Muscle of leg (tissue), 16 donors: ENCODE measurements at places on chromosomes 11 and 22.

GRCh38 chr22:20438678-20439492, 1.3 kb upstream of the SCARF2 start:
- DNase-seq: no peak

GRCh38 chr11:74592063-74592440, 330 bp upstream of the POLD3 start:
- no peak for DNase-seq

GRCh38 chr11:92692826-92693546, 276.5 kb upstream of the MTNR1B start:
- DNase-seq: no peak

- peak; percentile 27 for DNase-seq
Measured at GRCh38 chr22:36385491-36386350, 2.0 kb downstream of the MYH9 start.

GRCh38 chr22:24134090-24134846, 47.0 kb upstream of the SUSD2 start:
- peak; percentile 79 for DNase-seq

DNA sequence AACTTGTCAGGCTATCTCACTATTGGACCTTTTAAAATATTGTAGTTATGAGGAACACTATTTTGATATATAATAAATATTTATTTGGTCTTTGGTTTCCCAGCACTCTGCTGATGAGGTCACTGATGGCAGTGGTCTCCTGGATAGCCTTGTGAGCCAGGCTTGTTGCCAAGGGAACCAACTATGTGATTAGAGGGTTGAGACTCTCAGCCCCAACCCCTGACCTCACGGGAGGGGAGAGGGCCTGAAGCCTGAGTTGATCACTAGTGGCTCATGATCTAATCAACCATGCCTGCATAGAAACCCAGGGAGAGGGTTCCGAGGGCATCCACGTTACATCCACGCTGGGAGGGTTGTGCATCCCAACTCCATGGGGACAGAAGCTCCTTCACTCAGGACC, 10.8 kb downstream of the PANX1 start:
- DNase-seq: no peak

DNA sequence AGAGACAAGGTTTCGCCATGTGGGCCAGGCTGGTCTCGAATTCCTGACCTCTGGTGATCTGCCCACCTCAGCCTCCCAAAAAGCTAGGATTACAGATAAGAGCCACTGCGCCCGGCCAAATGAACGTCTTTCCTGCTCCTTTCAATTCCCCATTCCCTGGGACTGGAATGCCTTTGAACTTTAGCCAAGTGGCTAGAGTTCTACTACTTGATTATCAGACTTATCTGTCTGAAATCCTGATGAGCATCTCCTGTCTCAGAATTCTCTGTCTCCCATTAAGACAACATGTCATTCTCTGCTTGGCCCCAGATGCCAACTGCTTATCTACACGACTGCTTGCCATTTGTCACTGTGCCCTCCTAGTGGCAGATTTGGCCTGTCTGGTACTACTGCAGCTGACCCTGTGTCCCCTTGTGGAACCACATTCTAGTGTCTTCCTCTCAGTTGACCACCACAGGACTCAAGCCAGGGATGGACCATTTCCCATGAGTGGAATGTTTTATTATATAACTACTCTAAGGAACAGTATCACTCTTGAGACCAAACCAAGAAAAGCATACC, 33.1 kb upstream of the IPO7 start:
- no peak for DNase-seq

DNA sequence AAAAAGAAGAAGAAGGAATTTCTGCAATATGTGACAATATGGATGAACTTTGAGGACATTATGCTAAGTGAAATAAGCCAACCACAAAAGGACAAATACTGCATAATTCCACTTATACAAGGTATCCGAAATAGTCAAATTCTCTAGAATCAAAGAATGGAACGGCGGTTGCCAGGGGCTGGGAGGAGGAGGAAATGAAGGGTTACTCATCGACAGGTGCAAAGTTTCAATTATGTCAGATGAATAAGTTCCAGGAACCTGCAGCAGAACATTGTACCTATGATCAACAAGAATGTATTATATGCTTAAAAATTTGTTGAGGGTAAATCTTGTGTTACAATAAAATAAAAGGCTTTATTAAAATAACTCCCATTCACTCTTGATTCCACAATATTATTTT, 49.0 kb downstream of the SC5D start:
- DNase-seq: no peak

DNA sequence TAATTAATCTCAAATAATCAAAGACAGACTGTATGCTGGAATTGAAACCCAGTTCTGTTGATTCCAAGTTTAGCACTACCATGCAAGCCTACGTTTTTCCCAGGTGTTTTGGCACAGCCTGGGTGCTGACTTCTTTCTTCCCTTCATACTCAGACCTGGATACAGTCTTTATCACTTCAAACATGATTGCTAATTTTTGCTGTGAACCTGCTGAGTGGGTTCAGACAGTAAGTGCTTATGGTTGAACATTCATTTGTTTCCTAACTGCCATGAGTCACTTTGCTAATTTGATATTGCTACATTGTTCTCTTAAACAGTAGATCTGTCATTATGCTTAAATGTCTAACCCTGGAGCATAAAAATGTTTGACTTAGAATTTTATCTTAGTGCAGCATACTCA, 12.2 kb downstream of the PAAF1 start:
- no peak for DNase-seq

DNA sequence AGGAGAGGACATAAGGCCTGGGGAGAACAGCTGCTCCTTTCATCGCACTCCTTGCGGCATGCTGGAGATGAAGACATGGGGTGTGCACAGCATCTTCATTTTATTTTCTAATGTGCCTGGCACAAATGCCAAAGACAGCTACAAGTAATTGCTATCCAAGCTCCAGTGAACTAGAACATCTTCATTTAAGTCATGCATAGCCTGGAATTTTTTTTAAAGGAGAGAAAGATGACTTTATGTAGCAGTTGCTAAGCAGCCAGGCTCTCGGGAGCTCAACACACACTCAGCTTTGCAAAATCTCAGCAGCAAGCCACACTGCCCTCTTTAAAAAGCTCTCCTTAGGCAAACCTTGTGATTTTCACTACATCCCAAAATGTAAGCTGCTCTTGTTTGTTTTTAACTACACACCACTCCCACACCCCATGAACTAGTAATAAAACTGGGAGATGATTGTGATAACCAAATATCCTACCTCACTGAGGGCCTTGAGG, 164.5 kb upstream of the POU2AF2 start:
- DNase-seq: peak; percentile 94

GRCh38 chr11:80616070-80616800, 1175.4 kb upstream of the TENM4 start:
- no peak for DNase-seq

DNA sequence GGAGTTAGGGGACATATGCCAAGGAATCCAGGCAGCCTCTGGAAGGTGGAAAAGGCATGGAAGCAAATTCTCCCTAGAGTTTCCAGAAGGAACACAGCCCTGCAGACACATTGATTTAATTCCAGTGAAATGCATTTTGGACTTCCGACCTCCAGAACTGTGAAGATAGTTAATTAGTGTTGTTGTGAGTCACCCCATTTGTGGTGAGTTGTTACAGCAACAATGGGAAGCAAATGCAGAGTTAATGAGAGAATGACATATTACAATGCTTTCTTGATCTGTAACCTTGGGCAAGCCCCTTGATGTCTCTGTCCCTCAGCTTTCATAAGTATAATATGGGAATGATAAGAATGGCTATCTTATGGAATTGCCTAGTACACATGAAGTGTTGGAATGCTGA, 178.7 kb downstream of the KIRREL3 start:
- DNase-seq: no peak

DNA sequence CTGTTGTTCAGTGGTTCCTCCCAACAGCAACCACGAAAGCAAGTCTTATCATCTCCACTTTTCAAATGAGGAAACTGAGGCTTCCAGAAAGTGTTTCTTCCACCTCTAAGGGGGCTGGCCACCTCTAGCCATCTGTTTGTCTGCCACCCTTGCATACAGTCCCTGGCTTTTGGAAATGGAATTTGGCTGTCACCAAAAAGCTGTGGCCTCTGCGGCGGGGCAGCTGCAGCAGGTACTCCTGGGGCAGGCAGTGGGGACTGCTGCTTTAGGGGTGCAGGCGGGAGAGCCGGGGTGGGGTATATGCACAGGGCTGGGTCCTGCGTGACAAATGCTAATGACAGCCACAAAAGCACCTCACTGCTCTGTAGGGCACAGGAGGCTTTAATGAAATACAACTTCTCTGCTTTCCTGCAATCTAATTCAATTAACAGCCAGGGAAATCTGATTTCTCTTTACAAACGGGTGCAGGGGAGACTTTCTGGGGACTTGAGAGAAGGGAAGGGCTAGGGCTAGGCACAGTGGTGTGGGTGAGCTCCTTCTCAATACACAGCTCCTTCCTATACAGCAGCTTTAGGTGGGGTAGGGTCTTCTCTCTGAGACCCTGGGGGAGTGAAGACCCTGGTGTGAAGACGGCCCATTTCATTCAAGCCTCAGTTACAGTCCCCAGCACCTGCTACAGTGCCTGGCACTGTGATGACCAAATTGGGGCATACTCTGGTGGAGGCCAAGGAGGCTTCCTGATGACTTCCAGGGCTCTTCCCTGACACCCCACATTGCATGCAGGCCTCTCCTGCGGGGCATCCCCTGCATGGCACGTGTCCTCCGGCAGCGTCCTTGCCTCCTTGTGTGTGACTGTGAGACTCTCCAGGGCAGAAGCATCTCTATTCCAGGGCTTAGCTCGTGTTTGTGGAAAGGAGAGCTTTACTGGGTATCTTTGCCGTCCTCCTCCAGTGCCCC, 161.6 kb downstream of the CEP164 start:
- DNase-seq: no peak

DNA sequence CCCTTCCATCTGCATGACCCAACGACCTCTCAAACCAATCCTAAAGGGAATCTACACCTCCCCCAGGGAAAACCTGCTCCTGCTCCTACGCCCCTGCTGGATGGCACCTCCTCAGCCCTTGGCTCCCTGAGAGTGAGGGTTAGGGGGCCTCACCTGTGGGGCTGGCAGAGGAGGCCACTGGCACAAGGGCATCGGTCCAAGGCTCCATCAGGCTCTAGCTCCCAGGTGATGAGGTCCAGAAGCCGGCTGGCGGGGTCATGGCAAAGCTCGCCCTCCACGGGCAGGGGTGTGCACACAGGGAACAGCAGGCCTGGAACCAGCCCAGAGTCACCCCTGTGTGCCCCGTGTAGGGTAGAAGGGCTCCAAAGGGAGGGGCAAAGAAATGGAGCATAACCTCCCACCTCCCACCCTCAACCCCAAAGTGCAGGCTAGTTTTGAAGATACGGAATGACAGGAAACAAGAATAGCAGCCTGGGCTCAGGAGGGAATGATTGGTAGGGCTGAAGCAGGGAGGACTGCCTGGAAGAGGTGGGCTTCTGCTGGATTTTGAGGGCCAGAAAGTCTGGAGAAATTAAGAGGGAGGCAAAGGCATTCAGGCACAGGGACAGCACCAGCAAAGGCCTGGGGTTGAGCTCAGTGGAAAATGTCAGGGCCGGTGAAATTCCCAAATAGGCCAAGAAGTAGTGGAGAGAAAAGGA, 42.6 kb downstream of the DKK3 start:
- no peak for DNase-seq
